Neural cell (in vitro differentiated cells): ENCODE measurements at places on chromosomes 7 and 10. TPM values are rescaled to one million over a fixed set of nuclear protein-coding genes. Genes with fewer than 3 reads are reported as not detected.

The IQCE gene
- polyA plus RNA-seq = 15.2 and 21.2 TPM in 2 replicates

The ACBD7 gene
- 3.3 and 7.8 TPM in 2 replicates for polyA plus RNA-seq

The THSD7A gene
- 18.1 and 18.5 TPM in 2 replicates for polyA plus RNA-seq

The UFSP1 gene
- polyA plus RNA-seq = 2.4 and 5.0 TPM in 2 replicates

The DYDC2 gene
- 2.4 and 17.0 TPM in 2 replicates for polyA plus RNA-seq

The CALML5 gene
- not detected in 2 replicates for polyA plus RNA-seq

The MUC12 gene
- not detected in 2 replicates for polyA plus RNA-seq

The MET gene
- not detected in 2 replicates for polyA plus RNA-seq

The CRYGN gene
- polyA plus RNA-seq = not detected in 2 replicates

The MYO1G gene
- polyA plus RNA-seq = 0.38 TPM in 1 of 2 replicates, not detected in the other
